ENCODE measurements at places on chromosomes 7 and 10.

GRCh38 chr7:33667196-33667595 lies 238.1 kb upstream of the BMPER start:
- DNase-seq = no peak

- peak; percentile 49 for DNase-seq
These were observed 50.5 kb downstream of the TMEM209 start for GRCh38 chr7:130154501-130155317.

DNA sequence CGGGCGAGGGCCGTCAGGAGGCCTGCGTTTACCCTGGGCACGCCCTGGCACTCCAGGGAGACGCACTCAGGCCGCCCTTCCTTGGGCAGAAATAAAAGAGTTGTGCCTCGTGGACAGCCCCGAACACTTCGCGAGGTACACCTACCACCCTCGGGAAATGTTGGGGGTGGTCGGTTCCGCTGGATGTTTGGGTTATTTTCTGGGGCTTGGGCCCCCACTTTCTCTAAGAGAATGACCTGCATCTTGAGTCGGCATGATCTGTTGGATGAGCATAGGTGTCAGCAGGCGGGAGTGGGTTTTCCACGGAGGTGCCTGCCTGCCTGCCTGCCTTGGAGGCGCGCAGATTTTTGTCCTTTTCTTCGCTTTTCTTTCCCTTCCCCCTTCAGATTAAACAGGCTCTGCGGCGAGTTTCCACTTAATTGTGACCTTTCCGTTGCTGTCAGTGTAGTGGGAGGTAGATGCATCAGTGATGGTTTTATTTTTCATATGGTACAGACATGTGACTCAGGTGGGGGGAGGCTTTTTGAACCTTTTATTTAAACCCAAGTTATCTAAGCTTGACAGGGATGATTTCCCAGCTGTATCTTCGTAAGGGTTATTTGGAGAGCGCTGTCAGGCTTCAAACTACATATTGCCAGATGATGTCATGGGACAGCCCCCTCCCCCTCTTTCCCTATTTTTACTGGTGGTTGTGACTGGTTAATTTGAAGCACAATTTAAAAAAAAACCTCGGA lies 661 bp downstream of the HECTD2 start:
- no peak for DNase-seq

GRCh38 chr7:141671705-141672496 lies 30.1 kb downstream of the DENND11 start:
- no peak for DNase-seq

GRCh38 chr7:111239437-111239836 lies 148.5 kb downstream of the LRRN3 start:
- DNase-seq = no peak

GRCh38 chr7:5419539-5420066 lies 4.0 kb downstream of the TNRC18 start:
- DNase-seq = no peak

DNA sequence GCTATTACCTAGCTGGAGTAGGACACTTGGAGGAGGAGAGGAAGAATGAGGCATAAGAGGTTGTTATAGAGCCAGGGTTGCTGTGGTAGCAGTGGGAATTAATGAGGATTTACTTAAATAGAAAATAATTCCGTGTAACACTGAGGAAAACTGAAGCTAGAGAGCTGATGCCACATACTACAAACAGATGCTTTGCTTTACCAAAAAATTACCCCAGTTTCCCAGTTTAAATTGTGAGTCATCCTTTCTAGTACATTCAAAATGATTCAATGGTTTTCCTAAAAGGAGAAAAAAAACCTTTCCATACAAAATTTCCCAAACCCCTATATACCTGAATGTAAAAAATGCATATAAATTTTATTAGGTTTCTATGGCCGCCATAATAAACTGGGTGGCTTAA lies 58.3 kb downstream of the ZNF518A start:
- DNase-seq = no peak

DNA sequence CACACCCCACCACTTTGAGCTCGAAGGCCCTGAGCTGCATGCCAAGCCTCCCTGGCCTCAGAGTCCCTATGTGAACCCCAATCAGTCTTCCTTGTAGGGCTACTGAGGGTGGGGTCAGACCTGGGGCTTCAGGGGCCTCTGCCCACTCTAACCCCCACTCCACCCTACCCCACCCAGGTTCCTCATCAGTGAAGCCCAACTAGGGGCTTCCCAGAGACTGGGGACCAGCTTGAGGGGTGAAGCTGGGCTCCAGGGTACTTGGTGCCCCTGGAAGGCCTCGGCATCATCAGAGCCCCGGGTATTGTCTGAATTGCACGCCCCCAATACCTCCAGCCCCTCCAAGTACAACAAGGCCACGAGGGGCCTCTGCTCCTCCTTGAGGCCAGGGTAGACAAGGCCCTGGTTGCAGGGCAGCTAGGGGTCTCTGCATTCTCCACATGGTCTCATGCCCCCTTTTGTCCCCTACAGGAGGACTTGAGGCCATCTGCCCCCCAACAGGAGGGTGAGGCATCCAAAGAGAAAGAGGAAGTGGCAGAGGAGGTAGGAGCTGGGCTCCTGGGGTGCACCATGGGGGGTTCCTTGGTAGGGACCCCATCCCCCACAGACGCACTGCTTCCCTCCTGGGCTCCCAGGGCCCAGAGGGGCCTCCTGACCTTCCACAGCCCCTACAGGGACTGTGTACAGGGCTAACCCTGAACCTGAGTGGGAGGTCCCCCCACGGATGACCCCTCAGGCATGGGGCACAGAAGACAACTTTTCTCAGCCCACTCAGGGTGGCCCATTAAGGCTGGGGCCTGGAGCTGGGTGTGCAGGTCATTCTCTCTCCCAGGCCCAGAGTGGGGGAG lies 4.0 kb downstream of the SNCG start:
- no peak for DNase-seq

DNA sequence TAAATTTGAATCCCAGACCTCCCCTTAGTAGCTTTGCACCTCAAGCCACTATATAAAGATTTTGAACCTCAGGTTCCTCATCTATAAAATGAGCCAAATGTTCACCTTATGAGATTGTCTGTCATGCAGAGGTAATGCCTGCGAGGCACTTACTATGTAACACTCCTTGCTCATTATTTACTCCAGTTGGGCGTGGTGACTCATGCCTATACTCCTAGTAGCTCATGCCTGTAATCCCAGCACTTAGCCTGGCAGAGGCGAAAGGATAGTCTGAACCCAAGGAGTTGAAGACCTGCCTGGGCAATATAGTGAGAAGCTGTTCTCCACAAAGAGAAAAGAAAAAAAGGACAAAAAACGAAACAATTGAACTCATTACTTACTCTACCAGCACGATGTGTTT lies 82.2 kb downstream of the MDFIC start:
- no peak for DNase-seq

GRCh38 chr7:69363136-69363535 lies 235.1 kb upstream of the AUTS2 start:
- no peak for DNase-seq

DNA sequence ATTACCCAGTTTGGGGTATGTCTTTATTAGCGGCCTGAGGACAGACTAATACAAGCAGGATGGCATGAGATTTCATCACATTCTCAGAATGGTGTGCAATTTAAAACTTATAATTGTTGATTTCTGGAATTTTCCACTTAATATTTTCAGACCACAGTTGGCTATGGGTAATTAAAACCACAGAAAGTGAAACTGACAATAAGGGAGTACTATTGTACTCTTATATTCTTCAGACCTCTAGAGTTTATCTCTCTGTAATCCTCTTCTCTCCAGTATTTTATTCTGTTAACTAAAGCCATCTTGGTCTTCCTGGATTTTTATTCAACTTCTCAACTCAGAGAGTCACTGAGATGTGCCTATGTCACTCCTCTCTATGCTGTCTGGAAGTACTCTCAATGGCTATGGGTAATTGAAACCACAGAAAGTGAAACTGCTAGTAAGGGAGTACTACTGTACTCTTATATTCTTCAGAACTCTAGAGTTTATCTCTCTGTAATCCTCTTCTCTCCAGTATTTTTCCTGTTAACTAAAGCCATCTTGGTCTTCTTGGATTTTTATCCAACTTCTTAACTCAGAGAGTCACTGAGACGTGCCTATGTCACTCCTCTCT lies 118.3 kb downstream of the PPP1R17 start:
- DNase-seq = no peak

DNA sequence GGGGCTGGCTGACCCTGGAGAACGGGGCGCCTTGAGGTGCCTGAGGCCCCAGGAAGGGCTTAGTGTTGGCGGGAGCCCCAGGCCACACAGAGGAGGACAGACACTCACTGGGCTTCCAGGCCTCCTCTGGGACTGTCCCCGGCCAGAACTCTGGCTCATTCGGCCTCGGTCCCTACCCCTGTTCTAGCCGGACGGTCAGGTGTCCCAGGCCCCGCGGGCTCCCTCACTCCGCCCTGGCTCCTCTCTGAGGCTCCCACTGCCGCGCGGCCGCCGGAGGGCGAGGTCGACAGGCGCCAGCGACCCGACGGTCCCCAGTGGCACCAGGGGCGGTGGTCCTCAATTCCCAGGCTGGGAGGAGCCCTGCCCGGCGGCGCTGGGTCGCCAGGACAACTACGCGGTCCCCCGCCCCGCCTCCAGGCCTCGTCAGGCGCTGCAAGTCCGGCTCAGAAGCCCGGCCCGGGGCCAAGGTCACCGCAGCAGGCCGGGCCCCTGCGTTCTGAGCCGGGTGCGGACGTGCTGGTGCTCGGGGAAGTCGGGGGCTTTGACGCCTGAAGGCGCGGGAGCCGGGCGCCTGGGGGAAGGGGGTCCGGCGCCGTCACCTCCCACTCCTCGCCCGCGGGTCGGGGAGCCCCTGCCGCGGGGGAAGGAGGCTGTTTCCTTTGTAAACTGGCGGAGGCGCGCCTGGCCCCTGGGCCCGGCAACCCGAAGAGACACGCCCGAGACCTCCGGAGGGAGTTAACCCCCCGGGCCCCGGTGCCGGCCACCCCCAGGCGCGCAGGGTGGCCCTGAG lies 1.1 kb upstream of the PWWP2B start:
- no peak for DNase-seq

- no peak for DNase-seq
These were observed 99.3 kb upstream of the DDC start for GRCh38 chr7:50664461-50664922.

DNA sequence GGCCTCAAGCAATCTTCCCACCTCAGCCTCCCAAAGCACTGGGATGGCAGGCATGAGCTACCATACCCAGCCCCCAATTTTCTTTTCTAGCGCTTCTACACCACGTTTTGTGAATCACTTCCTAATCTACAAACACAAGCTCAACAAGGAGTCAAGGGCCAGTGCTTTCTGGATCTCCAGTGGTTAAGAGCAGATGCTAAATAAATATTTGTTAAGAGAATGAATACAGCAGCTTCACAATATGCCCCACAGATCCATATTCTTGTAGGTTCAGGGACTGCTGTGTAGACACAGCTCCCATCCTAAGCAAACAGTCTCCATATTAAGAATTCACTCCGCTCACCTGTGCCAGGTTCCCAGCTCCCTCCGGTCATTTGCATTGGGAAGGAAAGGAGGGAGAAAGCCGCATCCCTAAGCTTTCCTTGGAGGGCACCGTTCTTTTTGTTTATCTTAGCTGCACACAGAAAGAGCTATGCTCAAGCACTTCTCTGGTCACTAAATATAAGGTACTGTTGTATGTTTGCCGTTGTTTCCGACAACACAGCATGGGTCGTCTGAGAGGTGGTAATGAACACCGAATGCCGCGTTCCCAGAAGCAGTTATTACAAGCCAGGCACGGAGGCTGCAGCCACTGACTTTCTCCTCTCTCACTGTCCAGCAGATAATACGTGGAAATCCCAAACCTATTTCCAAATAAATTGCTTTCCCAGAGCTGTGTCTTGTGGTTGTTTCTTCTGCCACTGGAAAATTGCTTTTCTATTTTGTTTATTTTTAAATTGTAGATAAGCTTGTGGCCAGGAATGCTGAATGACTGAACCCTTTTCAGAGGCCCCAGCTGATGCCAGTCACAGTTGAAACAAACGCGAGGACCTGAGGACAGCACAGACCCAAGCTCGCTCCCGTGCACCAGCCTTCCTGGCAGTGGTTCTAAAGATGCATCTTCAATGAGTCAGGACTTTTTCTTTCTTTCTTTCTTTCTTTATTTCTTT lies 217.1 kb downstream of the PRPF18 start:
- DNase-seq = no peak

DNA sequence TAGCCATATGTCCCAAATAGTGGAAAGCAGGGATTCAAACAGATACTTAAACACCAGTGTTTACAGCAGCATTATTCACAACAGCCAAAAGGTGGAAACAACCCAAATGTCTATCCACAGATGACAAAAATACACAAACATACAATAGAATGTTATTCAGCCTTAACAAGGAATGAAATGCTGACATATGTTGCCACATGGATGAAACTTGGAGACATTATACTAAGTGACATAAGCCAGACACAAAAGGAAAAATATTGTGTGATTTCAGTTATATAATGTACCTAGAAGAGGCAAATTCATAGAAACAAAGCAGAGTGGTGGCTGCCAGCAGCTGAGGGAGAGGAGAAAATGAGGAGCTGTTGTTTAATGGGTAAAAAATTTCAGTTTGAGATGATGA lies 533.9 kb upstream of the FZD8 start:
- DNase-seq = no peak

- DNase-seq = no peak
These were observed 22.3 kb downstream of the CALML5 start for GRCh38 chr10:5476918-5477525.

DNA sequence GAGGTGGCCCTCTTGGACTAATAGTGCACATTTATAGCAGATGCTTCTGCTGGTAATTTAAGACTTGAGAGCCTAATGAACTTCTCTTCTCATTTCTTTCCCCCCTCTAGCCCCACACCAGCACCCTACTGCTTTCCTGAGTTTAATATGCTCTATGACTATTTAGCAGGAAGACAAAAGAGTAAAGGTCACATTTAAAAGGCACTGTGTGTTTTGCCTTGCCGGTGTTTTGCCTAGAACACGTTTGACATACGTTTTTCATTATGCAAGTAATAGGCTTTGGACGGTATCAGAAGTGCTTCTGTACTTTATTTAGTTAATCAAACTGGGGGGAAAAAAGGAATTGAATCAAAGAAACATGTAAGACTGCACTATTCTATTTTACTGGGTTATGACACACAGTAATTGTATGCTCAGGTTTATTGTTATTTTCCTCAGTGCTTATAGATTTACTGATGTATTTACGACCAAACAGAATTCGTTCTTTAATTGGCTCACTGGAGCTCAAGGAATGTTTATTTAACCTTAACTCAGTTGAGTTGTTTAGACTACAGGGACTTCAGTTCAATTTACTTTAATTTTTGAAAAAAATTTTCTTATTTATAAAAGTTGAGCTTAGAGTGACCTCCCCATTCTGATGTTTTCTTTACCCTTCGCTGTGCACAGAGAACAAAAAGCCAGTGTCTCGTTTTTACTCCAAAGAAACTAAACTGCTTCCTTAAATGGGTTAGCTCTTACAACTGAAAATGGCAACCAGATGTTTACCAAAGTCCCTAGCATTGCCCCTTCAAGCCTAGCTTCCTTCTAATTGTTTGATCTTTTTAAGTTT lies 35.4 kb downstream of the CPED1 start:
- no peak for DNase-seq

GRCh38 chr10:114370966-114371365 lies 33.3 kb downstream of the AFAP1L2 start:
- no peak for DNase-seq

- DNase-seq = no peak
These were observed 982 bp downstream of the PGAM1 start for GRCh38 chr10:97426776-97427570.
